ENCODE measurements at places on chromosomes 2 and 18. TPM values are rescaled to one million over a fixed set of nuclear protein-coding genes. Genes with fewer than 3 reads are reported as not detected.

Gene REEP1
- 15.5 TPM for total RNA-seq

Gene AP1S3
- total RNA-seq: 52.7 TPM

Gene DLX1
- total RNA-seq: not detected

Gene PTGR3
- total RNA-seq: 31.5 TPM

Gene MYCN
- 3.7 TPM for total RNA-seq

Gene DSC1
- not detected for total RNA-seq

Gene IL36A
- not detected for total RNA-seq

Gene TPO
- 4.2 TPM for total RNA-seq

Gene MRPL19
- total RNA-seq: 52.9 TPM

Gene SERTAD2
- total RNA-seq: 23.1 TPM

Gene CDH2
- 0.16 TPM for total RNA-seq

Gene FAM228A
- 1.2 TPM for total RNA-seq

Gene MGAT4A
- total RNA-seq: 63.8 TPM

Gene RFX8
- total RNA-seq: not detected

Gene INPP1
- 50.7 TPM for total RNA-seq

Measured in ureter (tissue), 1 donor.